T-cell (primary cell): ENCODE measurements at places on chromosomes 6 and 20.

- peaks cover 2% of the 10 kb centered on the region for H3K4me1 ChIP-seq
- DNase-seq = no peak
- no peak overlapping the region for H3K4me3 ChIP-seq
- no peaks in the 10 kb centered on the region for H3K36me3 ChIP-seq
- H3K27me3 ChIP-seq = peaks cover 13% of the 10 kb centered on the region
These were observed 23.4 kb upstream of the SLCO4A1 start for GRCh38 chr20:62618611-62619529.

GRCh38 chr20:35342154-35342769 is 50.0 kb upstream of the FAM83C start:
- H3K27ac ChIP-seq = no peak overlapping the region
- no peaks in the 10 kb centered on the region for H3K27me3 ChIP-seq
- H3K4me1 ChIP-seq = no peaks in the 10 kb centered on the region

- no peaks in the 10 kb centered on the region for H3K36me3 ChIP-seq
- H3K4me3 ChIP-seq = no peak overlapping the region
- H3K4me1 ChIP-seq = no peaks in the 10 kb centered on the region
- no peak for DNase-seq
- peaks cover 38% of the 10 kb centered on the region for H3K27me3 ChIP-seq
These were observed 21.0 kb downstream of the TCF15 start for GRCh38 chr20:588932-589672.

GRCh38 chr20:542777-543368 is 717 bp downstream of the CSNK2A1 start:
- no peak for DNase-seq
- no peaks in the 10 kb centered on the region for H3K36me3 ChIP-seq
- H3K4me1 ChIP-seq = peaks cover 28% of the 10 kb centered on the region

DNA sequence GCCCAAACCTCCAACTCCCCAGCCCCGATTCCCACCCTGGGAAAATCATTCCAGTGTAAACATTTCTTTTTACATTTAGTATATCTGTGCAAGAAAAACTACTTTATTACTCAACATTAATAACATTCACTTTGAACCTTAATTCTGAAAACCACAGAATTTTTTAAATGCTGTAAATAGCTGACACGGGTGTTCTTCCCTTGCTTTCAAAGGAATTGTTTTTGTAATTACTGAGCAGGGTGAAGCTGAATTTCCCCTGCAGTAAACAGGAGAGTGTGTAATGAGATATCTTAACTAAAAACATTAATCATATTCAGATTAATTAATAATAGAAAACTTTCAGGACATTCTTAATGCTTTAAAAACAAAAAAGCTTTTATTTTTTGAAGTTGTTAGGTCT is 99.3 kb upstream of the CITED2 start:
- no peak for DNase-seq
- H3K27me3 ChIP-seq = no peaks in the 10 kb centered on the region

- no peak for DNase-seq
- no peak overlapping the region for H3K27ac ChIP-seq
- no peak overlapping the region for H3K4me3 ChIP-seq
- H3K36me3 ChIP-seq = no peaks in the 10 kb centered on the region
These were observed 195.4 kb downstream of the TBX18 start for GRCh38 chr6:84568971-84569370.

- H3K27ac ChIP-seq = no peak overlapping the region
- H3K4me3 ChIP-seq = no peak overlapping the region
- H3K27me3 ChIP-seq = no peaks in the 10 kb centered on the region
- H3K36me3 ChIP-seq = no peaks in the 10 kb centered on the region
- DNase-seq = no peak
These were observed 135.9 kb downstream of the KHDRBS2 start for GRCh38 chr6:62150048-62150663.

GRCh38 chr20:4341804-4342485 is 326.6 kb upstream of the RNF24 start:
- no peak for DNase-seq
- no peaks in the 10 kb centered on the region for H3K36me3 ChIP-seq
- no peak overlapping the region for H3K27ac ChIP-seq
- no peaks in the 10 kb centered on the region for H3K4me1 ChIP-seq
- H3K27me3 ChIP-seq = peaks cover 4% of the 10 kb centered on the region

GRCh38 chr20:36742558-36742957 is 3.3 kb downstream of the NDRG3 start:
- no peak overlapping the region for H3K27ac ChIP-seq
- no peaks in the 10 kb centered on the region for H3K36me3 ChIP-seq
- no peaks in the 10 kb centered on the region for H3K27me3 ChIP-seq
- no peak for DNase-seq

GRCh38 chr6:122143813-122144601 is 255.4 kb upstream of the HSF2 start:
- H3K36me3 ChIP-seq = no peaks in the 10 kb centered on the region
- no peaks in the 10 kb centered on the region for H3K27me3 ChIP-seq
- no peak for DNase-seq
- H3K4me3 ChIP-seq = no peak overlapping the region
- no peak overlapping the region for H3K27ac ChIP-seq
- no peaks in the 10 kb centered on the region for H3K4me1 ChIP-seq

- H3K4me3 ChIP-seq = no peak overlapping the region
- no peaks in the 10 kb centered on the region for H3K36me3 ChIP-seq
- H3K4me1 ChIP-seq = peaks cover 9% of the 10 kb centered on the region
- no peak overlapping the region for H3K27ac ChIP-seq
- H3K27me3 ChIP-seq = peaks cover 52% of the 10 kb centered on the region
These were observed 30.5 kb downstream of the POM121L2 start for GRCh38 chr6:27281569-27281968.

DNA sequence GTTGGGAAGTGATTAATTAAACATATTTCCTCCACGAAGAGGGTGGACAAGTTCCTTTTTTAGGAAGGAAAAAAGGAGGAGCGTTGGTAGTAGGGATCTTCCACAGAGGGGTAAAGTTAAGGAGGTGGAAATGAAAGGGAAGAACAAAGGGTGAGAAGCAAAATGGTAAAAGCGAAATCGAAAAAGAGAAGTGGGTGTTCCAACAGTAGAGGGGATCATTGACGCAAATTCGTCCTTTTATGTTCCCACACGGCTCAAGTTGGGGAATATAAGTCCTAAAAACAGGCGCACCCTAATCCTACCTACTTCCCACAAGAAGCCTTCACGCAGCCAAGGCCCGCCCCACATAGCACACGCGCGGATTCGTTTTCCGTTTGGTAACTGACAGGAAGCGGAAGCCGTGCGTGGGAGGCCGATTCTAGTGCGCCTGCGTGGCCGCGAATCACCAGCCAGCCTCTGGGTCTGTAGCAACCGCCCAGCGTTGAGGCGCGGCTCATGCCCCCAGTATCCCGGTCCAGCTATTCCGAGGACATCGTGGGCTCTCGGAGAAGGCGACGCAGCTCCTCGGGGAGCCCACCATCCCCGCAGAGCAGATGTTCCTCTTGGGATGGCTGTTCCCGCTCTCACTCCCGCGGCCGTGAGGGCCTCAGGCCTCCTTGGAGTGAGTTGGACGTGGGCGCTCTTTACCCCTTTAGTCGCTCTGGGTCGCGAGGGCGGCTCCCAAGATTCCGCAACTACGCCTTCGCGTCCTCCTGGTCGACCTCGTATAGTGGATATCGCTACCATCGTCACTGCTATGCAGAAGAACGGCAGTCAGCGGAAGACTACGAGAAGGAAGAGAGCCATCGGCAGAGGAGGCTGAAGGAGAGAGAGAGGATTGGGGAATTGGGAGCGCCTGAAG is at the start of gene NKAPL:
Gene NKAPL (plus strand): TSS at position 421 of the 901 bp plus-strand sequence. CDS start 75 bp downstream, at position 496.
- peak within 1 kb of the TSS; percentile 45 for H3K4me3 ChIP-seq
- no peaks in the 10 kb centered on the region for H3K36me3 ChIP-seq
- H3K27me3 ChIP-seq = no peaks in the 10 kb centered on the region
- H3K4me1 ChIP-seq = peaks cover under 1% of the 10 kb centered on the region
- peak; percentile 58 for DNase-seq
- H3K27ac ChIP-seq = no peak within 1 kb of the TSS

- no peak overlapping the region for H3K27ac ChIP-seq
- no peaks in the 10 kb centered on the region for H3K4me1 ChIP-seq
- no peaks in the 10 kb centered on the region for H3K36me3 ChIP-seq
- no peak for DNase-seq
- H3K27me3 ChIP-seq = no peaks in the 10 kb centered on the region
These were observed 273.3 kb downstream of the ALDH8A1 start for GRCh38 chr6:134676307-134677281.

DNA sequence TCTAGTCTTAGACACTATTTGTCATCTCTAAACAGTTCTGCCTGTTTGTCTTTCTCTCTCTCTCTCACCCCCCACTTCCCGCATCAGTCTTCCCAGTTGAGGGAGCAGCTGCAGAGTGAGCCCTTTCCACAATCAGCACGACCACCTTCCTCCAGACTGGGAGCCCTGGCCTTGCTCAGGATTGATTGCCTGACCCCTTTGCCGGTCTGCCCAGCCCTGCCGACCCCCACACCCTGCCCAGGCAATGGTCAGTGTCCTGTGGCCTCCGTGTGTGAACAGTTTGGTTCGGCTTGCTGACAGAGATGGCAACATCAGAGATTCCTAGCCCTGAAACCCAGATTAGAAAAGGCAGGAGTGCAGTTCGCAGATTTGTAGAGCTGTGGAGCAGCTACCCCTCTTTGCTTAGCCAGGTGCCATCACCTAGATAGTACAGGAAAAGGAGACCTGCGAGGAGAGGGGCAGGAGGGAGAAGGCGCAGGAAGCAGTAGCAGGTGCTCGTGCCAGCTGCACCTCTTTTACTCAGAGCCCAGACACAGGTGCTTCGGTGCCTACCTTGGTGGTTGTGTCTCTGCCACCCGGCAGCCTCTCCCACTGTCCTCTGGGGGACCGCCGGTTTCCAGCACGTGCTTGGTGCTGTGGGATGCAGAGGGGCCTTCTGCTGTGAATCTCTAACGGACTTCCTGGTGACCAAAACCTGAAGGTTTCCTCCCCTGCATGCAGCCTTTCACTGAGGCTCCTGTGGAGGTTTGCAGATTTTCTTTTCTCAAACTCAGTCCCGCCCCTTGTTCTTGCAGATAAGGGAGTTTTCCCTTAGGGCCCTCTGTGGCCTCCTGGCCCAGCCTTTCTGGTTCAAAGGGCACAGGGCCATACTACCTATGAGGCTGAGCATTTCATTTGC is 92.4 kb downstream of the SCML4 start:
- peaks cover 52% of the 10 kb centered on the region for H3K4me1 ChIP-seq
- peak overlapping the region; percentile 79 for H3K4me3 ChIP-seq
- no peaks in the 10 kb centered on the region for H3K27me3 ChIP-seq
- H3K27ac ChIP-seq = peak overlapping the region; percentile 78
- H3K36me3 ChIP-seq = peaks cover 4% of the 10 kb centered on the region

- H3K4me3 ChIP-seq = no peak overlapping the region
- H3K4me1 ChIP-seq = no peaks in the 10 kb centered on the region
- no peaks in the 10 kb centered on the region for H3K27me3 ChIP-seq
- H3K27ac ChIP-seq = no peak overlapping the region
- H3K36me3 ChIP-seq = no peaks in the 10 kb centered on the region
These were observed 126.4 kb upstream of the MAFB start for GRCh38 chr20:40815156-40816038.

DNA sequence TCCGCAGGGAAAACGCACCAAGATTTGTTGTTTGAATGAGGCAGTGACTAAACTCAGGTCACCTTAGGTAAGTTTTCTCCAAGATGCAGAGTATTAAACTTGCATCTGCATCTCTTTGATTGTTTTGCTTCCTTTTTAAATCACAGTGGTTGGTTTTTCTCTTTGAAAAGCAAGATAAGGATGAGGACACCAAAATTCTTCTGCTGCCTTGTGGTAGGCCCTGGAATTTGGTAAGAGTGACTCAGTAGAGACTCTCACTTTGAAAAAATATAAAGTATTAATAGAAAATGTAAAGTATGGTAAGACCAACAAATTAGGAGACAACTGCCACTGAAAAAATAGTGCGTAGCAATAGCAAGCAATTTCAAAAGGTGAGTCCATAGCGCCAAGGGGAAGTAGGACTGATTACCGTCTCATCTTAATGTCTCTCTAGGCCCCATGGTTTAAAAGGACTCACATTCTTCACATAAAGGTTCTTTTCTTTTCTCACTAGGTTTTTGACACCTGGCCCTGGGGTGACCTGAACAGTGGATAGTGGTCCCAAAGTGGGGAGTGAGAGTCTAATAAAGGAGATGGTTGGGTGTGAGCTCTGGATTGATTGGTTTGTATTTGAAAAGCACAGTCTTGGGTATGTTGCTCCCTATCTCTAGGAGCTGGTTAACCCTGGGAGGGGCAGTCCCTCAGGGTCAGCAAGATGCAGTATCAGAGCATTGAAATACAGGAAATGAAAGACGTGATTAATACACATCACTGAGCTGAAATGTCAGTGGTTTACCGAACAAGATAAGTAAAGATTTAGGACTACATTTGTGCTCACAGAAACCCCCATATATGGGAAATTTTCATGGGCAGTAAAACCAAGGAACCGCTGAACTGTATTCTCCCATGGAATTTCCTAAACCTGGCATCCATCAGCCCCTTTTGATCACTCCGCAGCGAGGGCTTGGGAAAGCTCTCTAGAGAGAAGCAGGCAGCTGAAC is 221.2 kb downstream of the SLC24A3 start:
- H3K27me3 ChIP-seq = no peaks in the 10 kb centered on the region
- no peak for DNase-seq
- no peak overlapping the region for H3K27ac ChIP-seq
- no peaks in the 10 kb centered on the region for H3K36me3 ChIP-seq

DNA sequence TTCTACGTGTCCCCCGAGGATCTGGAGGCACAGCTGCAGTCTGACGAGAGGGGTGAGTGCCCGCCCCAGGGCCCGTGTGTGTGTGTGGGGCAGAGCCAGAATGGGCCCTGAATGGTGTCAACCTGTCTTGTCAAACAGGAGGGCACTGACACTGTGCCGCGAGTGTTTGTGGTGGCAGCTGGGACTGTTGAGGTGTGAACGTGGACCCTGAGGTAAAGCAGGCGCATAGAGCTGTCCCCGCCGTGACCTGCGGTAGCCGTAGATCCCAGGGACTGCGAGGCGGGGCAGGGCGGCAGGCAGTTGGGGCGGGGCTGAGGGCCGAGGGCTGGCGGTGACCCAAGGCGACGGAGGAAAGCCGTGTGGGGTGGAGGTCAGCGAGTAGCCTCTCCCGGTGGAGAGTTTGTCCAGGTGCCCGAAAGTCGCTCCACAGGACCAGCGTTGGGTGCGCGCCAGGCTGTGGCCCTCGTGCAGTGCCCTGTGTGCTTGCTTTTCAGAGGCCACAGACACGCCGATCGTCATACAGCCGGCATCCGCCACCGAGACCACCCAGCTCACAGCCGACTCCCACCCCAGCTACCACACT is 25.2 kb downstream of the UCKL1 start:
- H3K4me1 ChIP-seq = no peaks in the 10 kb centered on the region
- no peak for DNase-seq
- no peak overlapping the region for H3K4me3 ChIP-seq
- H3K27ac ChIP-seq = no peak overlapping the region
- H3K27me3 ChIP-seq = no peaks in the 10 kb centered on the region

- H3K4me1 ChIP-seq = no peaks in the 10 kb centered on the region
- no peak overlapping the region for H3K27ac ChIP-seq
- no peak for DNase-seq
- H3K27me3 ChIP-seq = no peaks in the 10 kb centered on the region
- no peaks in the 10 kb centered on the region for H3K36me3 ChIP-seq
- no peak overlapping the region for H3K4me3 ChIP-seq
These were observed 20.1 kb downstream of the SLCO4A1 start for GRCh38 chr20:62662422-62662821.
